Vagina (tissue), 2 donors: ENCODE measurements at places on chromosomes 2 and 18. TPM values are rescaled to one million over a fixed set of nuclear protein-coding genes. Genes with fewer than 3 reads are reported as not detected.

The TMSB10 gene
- total RNA-seq = 2,211 TPM

The ZNF521 gene
- 18.7 TPM for total RNA-seq

The EGR4 gene
- total RNA-seq = not detected

DNA sequence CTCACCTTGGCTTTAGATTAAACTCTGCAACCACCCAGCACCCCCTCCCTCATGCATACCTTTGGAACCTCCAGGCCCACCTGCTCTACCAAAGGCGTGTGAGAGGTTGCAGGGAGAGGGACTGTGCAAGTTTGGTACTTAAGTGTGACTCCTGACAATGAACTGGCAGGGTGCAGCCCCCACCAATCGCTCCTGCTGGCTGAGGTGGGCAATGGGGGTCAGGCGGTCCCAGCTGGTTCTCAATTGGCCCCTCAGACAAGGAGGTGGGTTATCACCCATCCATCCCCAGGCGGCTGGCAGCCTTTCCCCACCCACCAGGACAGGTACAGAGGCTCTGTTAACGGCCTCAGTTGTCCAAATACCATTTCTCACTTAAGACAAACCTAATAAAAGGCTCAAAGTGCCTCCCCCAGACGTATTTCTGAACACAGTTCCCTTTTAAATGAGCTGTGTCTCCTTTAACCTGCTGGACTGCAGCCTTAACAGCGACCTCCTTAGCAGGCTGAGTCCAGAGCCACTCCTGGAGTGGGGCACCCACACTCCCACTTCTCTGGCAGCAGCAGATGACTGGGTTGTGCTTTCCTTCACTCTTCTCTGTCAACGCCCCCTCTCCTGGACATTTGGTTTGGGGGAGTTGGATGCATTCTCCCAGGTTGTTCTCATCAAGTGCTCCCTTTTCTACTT, 169.2 kb upstream of the SMAD2 start:
- no peak for DNase-seq
- H3K4me3 ChIP-seq = no peak overlapping the region
- no peaks in the 10 kb centered on the region for H3K27me3 ChIP-seq
- H3K27ac ChIP-seq = no peak overlapping the region
- H3K4me1 ChIP-seq = peaks cover 24% of the 10 kb centered on the region

The LBH gene
- total RNA-seq = 28.0 TPM

The GKN1 gene
- not detected for total RNA-seq

DNA sequence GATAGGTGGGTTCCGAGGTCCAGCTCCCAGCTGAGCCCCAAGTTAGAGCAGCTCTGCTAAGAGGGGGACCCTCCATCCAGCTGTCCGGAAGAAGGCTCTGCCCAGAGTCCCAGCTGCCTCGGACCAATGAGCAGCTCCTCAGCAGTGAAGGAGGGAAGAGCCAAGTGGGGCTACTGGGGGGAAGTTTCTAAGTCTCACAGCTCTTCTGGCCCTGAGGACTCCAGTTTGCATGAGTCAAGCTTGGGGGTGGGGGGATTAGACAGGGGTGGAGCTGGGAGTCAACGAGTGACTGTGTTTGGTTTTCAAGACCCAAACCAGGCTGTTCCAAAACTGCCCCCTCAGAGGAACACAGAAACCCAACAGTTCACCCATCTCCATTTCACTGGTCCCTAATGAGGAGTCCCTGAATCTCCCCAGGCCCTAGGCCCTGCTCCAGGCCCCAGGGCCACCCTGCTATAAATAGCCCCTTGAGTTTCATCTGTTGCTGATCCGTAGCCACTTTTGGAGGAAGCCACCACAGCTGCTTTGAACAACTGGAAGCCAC, 100.9 kb downstream of the TNS1 start:
- H3K36me3 ChIP-seq = no peaks in the 10 kb centered on the region
- no peak for DNase-seq
- no peak overlapping the region for H3K4me3 ChIP-seq
- H3K27me3 ChIP-seq = no peaks in the 10 kb centered on the region

- DNase-seq = no peak
- H3K27ac ChIP-seq = no peak overlapping the region
- H3K4me1 ChIP-seq = no peaks in the 10 kb centered on the region
- no peaks in the 10 kb centered on the region for H3K36me3 ChIP-seq
- no peak overlapping the region for H3K4me3 ChIP-seq
- H3K27me3 ChIP-seq = no peaks in the 10 kb centered on the region
Measured at GRCh38 chr2:144738749-144739148, 218.8 kb upstream of the ZEB2 start.

DNA sequence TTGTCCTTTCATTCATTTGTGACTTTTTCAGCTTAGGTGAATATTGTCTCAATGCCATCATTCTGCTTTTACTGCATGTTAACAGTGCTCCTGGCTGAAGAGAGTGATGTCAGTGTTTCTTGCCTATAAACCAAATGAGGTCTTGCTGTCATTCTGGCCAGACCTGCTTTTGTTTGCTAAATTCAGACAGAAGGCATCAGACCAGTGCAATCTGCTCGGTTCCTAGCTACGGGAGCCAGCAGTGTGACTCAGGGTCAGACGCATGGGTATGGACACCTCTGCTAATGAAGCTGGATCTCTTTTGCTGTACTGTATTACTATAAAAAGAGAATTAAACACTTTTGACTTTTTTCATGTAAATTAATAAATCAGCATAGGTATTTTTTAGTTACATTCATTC, 178.9 kb downstream of the TMEM182 start:
- no peak for DNase-seq
- no peaks in the 10 kb centered on the region for H3K36me3 ChIP-seq
- H3K27ac ChIP-seq = no peak overlapping the region
- no peak overlapping the region for H3K4me3 ChIP-seq

GRCh38 chr2:200013906-200014305, 58.5 kb downstream of the MAIP1 start:
- no peak overlapping the region for H3K27ac ChIP-seq
- no peaks in the 10 kb centered on the region for H3K36me3 ChIP-seq
- H3K4me3 ChIP-seq = no peak overlapping the region
- H3K27me3 ChIP-seq = no peaks in the 10 kb centered on the region

The TEKT4 gene
- total RNA-seq = not detected

GRCh38 chr2:208142240-208142924, 3.6 kb downstream of the CRYGB start:
- H3K4me3 ChIP-seq = no peak overlapping the region
- no peaks in the 10 kb centered on the region for H3K27me3 ChIP-seq
- H3K36me3 ChIP-seq = no peaks in the 10 kb centered on the region

GRCh38 chr18:54787616-54788015, 40.7 kb upstream of the RAB27B start:
- no peak for DNase-seq
- no peak overlapping the region for H3K27ac ChIP-seq
- peaks cover 16% of the 10 kb centered on the region for H3K4me1 ChIP-seq
- H3K4me3 ChIP-seq = no peak overlapping the region
- H3K27me3 ChIP-seq = no peaks in the 10 kb centered on the region

The PSD4 gene
- total RNA-seq = 39.0 TPM

The NPHP1 gene
- 4.9 TPM for total RNA-seq

The TIGD1 gene
- total RNA-seq = 1.2 TPM

DNA sequence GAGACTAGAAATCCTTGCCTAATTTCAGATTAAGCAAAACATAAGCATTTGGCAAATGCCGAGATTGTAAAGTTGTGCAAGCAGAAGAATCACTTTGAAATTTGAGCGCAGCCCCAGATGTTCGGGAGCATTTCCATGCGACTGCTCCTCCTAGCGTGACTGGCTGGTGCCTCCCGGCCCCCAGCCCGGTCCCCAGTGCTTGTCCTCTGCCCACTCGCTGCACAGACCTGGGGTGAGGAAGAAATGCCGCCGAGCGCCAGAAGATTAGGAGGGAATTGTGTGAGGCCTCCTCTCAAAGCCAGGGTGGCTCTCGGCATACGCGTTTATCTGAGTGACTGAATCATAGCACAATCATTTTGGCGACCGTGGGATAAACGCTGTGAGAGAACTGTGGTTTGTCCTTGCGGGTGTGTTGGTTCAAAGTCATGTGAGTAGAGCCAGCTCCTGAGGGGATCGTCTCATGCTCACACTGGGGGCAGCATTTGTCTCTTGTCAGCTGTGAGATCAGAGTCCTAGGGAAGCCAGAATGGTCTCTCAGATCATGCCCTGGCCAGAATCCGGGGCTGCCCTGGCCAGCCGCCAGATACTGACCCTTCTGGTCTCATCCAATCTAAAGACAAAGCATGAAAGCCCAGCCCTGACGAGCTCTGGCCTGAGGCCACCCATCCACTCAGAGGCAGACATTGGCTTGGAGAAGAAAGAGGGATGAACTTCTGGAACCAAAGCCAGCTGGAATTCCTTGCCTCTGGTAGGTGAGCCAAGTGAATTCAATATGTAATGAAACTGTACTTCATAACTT, 189.3 kb downstream of the SH3RF3 start:
- peaks cover 61% of the 10 kb centered on the region for H3K4me1 ChIP-seq
- H3K36me3 ChIP-seq = no peaks in the 10 kb centered on the region
- DNase-seq = no peak

- H3K4me1 ChIP-seq = peaks cover 54% of the 10 kb centered on the region
- no peaks in the 10 kb centered on the region for H3K36me3 ChIP-seq
- DNase-seq = peak; percentile 71
- no peak overlapping the region for H3K4me3 ChIP-seq
Measured at GRCh38 chr2:98460573-98461497, 16.2 kb downstream of the INPP4A start.

- H3K4me1 ChIP-seq = no peaks in the 10 kb centered on the region
- no peaks in the 10 kb centered on the region for H3K27me3 ChIP-seq
- DNase-seq = no peak
- no peaks in the 10 kb centered on the region for H3K36me3 ChIP-seq
- no peak overlapping the region for H3K4me3 ChIP-seq
Measured at GRCh38 chr2:3025984-3026383, 351.6 kb downstream of the EIPR1 start.

DNA sequence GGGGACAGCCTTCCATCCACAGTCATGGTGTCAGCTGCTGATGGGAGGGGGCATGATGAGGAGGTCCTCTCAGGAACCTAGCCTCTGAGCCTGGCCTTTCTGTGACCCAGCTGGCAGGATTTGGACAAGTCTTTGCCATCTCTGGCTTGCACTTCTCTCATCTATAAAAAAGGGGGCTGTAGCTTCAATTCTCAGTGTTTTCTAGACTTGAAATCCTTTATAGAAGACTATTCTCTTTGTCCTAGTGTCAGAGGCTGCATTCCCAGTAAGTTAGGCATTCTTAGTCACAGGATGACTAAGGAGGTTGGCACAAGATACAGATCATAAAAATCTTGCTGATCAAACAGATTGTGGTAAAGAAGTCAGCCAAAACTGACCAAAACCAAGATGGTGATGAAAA, 958.5 kb downstream of the CNTNAP5 start:
- no peaks in the 10 kb centered on the region for H3K4me1 ChIP-seq
- no peak overlapping the region for H3K4me3 ChIP-seq
- no peak overlapping the region for H3K27ac ChIP-seq

DNA sequence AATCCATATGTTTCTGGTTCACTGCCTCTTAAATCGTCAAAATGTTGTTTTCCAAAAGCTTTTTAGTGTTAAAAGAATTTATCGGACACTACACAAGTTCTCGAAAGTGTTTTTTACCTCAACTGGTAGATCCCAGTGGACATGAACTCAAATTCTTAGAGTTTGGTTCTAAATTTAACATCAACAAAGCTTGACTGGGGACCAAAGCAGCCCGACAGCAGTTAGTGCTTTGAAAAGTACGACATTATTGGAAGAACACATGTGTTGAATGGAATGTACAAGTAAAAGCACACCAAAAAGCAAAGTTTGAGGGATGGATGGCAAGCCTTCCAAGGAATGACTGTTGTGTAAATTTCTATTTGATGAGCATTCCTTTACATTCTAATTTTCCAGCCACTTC, 803.9 kb upstream of the POU3F3 start:
- H3K4me3 ChIP-seq = no peak overlapping the region
- no peak overlapping the region for H3K27ac ChIP-seq
- H3K36me3 ChIP-seq = no peaks in the 10 kb centered on the region
- H3K4me1 ChIP-seq = no peaks in the 10 kb centered on the region
- DNase-seq = no peak

DNA sequence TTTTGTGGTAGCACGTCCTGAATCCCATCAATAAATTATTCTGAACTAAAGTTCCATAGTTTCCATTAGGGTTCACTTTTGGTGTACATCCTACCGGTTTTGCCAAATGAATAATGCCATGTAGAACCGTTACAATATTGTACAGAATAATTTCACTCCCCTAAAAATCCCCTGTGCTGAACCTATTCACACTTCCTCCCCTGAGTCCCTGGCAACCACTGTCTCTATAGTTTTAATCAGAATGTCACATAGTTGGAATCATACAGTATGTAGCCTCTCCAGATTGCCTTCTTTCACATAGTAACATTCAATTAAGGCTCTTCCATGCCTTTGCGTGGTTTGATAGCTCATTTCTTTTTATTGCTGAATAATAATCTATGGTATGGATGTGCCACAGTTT, 9.6 kb upstream of the CASP8 start:
- H3K4me3 ChIP-seq = no peak overlapping the region
- no peaks in the 10 kb centered on the region for H3K36me3 ChIP-seq
- no peak for DNase-seq
- H3K27me3 ChIP-seq = no peaks in the 10 kb centered on the region

The ZEB2 gene
- total RNA-seq = 63.6 TPM

GRCh38 chr2:54470266-54470938, 14.3 kb downstream of the SPTBN1 start:
- no peaks in the 10 kb centered on the region for H3K36me3 ChIP-seq
- peak overlapping the region; percentile 63 for H3K27ac ChIP-seq
- no peaks in the 10 kb centered on the region for H3K27me3 ChIP-seq
- no peak overlapping the region for H3K4me3 ChIP-seq
- no peak for DNase-seq

DNA sequence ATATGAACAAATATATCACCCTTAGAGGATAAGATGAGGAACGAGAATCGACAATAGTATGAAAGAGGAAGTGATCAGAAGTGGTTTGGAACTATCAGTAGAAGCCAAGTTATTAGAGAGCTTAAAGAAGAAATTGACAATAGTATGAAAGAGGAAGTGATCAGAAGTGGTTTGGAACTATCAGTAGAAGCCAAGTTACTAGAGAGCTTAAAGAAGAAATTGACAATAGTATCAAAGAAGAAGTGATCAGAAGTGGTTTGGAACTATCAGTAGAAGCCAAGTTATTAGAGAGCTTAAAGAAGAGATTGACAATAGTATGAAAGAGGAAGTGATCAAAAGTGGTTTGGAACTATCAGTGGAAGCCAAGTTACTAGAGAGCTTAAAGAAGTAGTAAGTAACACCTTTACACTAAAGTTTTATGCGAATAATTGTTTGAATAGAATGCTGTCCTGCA, 175.5 kb downstream of the ZNF407 start:
- no peak overlapping the region for H3K4me3 ChIP-seq
- no peaks in the 10 kb centered on the region for H3K36me3 ChIP-seq
- no peak overlapping the region for H3K27ac ChIP-seq
- no peak for DNase-seq

The SIX3 gene
- not detected for total RNA-seq

DNA sequence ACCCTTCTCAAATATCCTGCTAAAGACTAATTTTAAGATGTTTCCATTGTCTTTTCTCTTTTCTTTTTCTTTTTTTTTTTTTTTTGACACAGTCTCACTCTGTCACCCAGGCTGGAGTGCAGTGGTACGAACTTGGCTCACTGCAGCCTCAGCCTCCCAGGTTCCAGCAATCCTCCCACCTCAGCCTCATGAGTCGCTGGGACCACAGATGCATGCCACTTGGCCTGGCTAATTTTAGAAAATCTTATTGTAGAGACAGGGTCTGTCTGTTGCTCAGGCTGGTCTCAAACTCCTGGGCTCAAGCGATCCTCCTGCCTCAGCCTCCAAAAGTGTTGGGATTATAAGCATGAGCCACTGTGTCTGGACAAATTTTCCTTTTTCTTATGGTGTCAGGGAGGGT, 167.5 kb downstream of the MCFD2 start:
- H3K27me3 ChIP-seq = no peaks in the 10 kb centered on the region
- peaks cover 49% of the 10 kb centered on the region for H3K4me1 ChIP-seq
- no peak for DNase-seq
- H3K36me3 ChIP-seq = no peaks in the 10 kb centered on the region
- H3K27ac ChIP-seq = no peak overlapping the region
- H3K4me3 ChIP-seq = no peak overlapping the region
